ENCODE measurements at places on chromosomes 11 and 22.

- H3K4me1 ChIP-seq, result no peaks in the 10 kb centered on the region
- H3K27me3 ChIP-seq, result no peaks in the 10 kb centered on the region
- DNase-seq, result no peak
Measured at GRCh38 chr11:32374261-32374711, 61.1 kb downstream of the WT1 start.

- no peak overlapping the region for H3K27ac ChIP-seq
- peaks cover 30% of the 10 kb centered on the region for H3K36me3 ChIP-seq
- H3K27me3 ChIP-seq, result no peaks in the 10 kb centered on the region
- no peak overlapping the region for H3K4me3 ChIP-seq
Measured at GRCh38 chr22:23970816-23971486, 3.3 kb downstream of the DDT start.

- DNase-seq, result no peak
- H3K27ac ChIP-seq, result no peak overlapping the region
- no peaks in the 10 kb centered on the region for H3K4me1 ChIP-seq
- H3K36me3 ChIP-seq, result no peaks in the 10 kb centered on the region
- no peak overlapping the region for H3K4me3 ChIP-seq
Measured at GRCh38 chr11:37450613-37451012, 852.6 kb upstream of the RAG2 start.

DNA sequence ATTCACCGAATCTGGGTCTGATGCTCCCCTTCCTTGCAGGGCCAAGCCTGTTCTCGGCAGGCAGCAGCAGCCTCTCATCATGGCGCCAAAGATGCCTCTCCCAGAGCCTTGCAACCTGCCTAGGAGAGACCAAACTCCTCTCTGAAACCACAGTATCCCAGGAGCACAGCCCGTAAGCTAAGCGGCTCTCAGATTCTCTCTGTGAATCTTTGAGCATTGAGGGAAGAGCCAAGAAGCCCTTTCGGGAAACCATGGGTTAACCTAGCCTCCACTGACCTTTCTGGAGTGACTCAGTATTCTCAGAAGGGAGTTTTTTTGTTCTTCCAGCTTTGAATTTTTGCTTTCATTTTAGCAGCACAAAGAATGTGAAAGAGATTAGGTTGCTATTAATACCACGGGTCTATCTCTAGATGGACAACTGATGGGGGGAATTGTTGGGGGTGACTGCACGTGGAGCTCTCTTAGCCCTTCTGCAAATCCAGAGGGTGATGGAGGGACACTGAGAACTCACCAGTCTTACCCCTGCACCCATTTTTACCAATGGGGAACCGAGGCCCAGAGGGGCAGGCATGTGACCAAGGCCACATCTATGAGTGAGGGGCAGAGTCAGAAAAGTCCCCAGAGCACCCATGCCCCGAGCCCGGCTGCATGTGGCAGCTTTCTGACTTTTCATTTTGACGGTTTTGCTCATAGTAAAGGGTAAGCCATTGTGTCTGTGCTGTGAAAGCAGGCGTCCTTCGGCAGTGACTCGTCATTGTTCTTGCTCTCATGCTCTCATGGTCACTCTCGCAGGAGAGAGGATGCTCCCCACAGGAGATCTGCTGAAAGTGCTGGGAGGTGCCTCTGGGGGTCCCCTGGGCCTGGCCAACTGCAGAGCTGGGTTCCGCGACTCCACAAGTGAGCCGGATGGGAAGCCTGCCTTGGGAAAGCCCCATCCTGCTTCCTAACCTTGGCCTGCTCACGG is 36.0 kb downstream of the IRAG1 start:
- peak overlapping the region; percentile 90 for H3K27ac ChIP-seq
- no peaks in the 10 kb centered on the region for H3K36me3 ChIP-seq
- no peaks in the 10 kb centered on the region for H3K27me3 ChIP-seq
- peaks cover 84% of the 10 kb centered on the region for H3K4me1 ChIP-seq
- no peak for DNase-seq

DNA sequence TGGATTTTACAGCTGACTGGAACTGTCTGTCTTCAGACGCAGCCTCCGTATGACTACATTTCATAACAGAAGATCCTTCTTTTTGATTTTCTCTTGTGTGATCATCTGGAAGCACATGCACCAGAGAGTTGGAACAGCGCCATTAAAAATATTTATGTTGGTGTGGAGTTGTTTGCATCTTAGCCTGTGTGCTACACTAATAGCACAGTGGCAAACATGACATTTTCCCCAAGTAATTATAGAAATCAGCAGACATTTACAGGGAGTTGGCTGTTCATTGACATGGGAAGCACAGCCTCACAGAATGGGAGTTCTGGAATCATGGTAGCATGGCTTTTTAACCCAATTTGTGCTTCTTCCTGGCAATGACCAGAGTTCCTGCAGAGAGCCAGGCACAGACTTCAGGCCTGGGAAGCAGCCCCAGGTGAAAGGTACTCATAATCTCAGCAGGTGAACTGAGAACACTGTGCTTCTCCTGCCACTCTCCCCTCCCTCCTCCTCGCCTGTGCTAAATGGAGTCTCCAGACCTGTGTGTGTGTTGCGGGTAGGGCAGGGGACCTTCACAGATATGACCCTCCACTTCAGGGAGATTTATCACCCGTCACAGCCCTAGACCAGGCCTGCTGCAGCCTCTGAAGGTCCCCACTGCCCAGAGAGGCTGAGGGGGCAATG is 82.8 kb upstream of the PLET1 start:
- H3K27ac ChIP-seq, result no peak overlapping the region
- DNase-seq, result no peak
- H3K4me1 ChIP-seq, result no peaks in the 10 kb centered on the region

DNA sequence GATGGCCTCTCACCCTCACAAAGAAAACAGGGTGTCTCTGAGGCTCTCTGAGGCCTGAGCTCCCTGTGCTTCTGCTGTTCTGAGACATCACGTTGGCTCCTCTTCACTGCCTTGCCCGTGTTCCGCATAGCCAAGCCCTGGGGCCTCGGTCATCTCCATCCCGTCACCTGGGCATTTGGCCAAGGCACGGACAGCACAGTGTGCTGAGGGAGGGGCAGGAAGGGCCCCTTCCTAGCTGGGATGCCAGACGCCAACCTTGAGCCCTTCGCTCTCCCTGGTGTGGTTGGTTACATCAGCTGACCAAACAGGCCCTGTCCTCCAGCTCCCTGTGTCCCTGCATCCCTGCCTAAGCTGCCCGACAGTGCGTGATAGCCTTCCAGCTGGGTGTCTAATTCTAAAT is 25.9 kb downstream of the MOV10L1 start:
- H3K27ac ChIP-seq, result peak overlapping the region; percentile 53
- no peaks in the 10 kb centered on the region for H3K4me1 ChIP-seq
- no peaks in the 10 kb centered on the region for H3K27me3 ChIP-seq
- no peak overlapping the region for H3K4me3 ChIP-seq

- H3K27ac ChIP-seq, result no peak overlapping the region
- H3K27me3 ChIP-seq, result no peaks in the 10 kb centered on the region
- H3K4me1 ChIP-seq, result no peaks in the 10 kb centered on the region
Measured at GRCh38 chr11:19316434-19316833, 75.7 kb upstream of the E2F8 start.

GRCh38 chr22:33105501-33105911 is 47.3 kb upstream of the SYN3 start:
- H3K36me3 ChIP-seq, result no peaks in the 10 kb centered on the region
- DNase-seq, result no peak
- H3K4me1 ChIP-seq, result no peaks in the 10 kb centered on the region
- no peak overlapping the region for H3K4me3 ChIP-seq

- no peak overlapping the region for H3K27ac ChIP-seq
- no peaks in the 10 kb centered on the region for H3K36me3 ChIP-seq
- no peak for DNase-seq
- H3K4me3 ChIP-seq, result no peak overlapping the region
- H3K4me1 ChIP-seq, result no peaks in the 10 kb centered on the region
Measured at GRCh38 chr11:44243595-44244343, 66.2 kb downstream of the ALX4 start.

DNA sequence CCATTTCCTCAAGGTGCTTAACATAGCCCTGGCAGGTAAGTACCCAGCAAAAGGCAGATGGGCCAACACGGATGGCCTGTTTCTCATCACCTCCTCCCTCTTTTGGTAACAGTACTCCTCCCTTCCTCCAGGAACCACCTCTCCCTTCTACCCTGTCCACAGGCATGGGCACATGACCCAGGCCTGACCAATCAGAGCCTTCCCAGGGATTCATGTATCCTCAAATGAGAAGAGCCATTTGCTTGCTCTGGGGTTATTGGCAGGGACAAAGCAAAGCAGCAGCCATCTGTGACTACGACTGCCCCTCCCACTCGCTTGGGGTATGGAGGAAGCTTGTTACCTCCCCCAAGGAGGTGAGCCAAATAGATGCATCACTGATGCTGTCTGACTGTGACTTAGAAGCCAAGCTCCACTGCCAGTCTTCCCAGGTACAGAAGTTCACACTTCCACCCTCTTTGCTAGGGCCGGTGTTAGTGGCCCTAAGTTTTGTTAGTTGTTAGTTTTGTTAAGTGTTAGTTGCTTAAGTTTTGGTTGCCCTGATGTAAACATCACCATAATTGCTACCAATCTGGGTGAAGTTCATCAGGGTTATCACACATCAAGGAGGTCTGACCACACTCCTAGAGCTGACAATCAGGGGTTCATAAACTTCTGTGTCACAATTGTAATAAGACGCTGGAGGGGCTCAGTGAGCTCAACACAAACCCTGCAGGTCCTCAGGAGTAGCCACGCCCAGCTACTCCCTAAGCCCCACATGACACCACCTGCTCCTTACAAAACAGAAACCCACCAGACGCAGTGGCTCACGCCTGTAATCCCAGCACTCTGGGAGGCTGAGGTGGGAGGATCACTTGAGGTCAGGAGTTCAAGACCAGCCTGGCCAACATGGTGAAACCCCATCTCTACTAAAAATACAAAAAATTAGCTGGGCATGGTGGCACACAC is 57.3 kb downstream of the ARFGAP3 start:
- H3K4me3 ChIP-seq, result no peak overlapping the region
- H3K27me3 ChIP-seq, result no peaks in the 10 kb centered on the region
- peaks cover 3% of the 10 kb centered on the region for H3K4me1 ChIP-seq
- peaks cover 4% of the 10 kb centered on the region for H3K36me3 ChIP-seq

DNA sequence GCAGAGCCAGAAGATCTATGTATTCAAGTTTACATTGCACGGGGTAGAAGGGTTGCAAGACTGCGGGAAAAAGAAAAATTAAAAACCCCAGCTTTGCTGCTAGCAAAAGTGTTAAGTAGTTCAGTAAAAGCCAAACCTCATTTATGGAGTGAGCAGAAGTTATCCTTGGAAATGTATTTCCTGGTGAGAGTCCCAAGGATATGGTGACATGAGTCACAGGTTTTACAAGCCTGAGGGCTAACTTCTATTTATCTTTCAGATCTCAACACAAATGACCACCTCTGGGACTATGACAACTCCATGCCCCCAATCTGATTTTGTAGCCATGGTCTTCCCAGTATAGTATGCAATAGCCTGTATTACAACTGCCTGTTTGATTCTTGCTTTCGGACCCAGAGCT is 26.1 kb downstream of the ABTB2 start:
- H3K4me3 ChIP-seq, result no peak overlapping the region
- H3K27ac ChIP-seq, result no peak overlapping the region
- DNase-seq, result no peak
- H3K36me3 ChIP-seq, result no peaks in the 10 kb centered on the region
- no peaks in the 10 kb centered on the region for H3K27me3 ChIP-seq

DNA sequence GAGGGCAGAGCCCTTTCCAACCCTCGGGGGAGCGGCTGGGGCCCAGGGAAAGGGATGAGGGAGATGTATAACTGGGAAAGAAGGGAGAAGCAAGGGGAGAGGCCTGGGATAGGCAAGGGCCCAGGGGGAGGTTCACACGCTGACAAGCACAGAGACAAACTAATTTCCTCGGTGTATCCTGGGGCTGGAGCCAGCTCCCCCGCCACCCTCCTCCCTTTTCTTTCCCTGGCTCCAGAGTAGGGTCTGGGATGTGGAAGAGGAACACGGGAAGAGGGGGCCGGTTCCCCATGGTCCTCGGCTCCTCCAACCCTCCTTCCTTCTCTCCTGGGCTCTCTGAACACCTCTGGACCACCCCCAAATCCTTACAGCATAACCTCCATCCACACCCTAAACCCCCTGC is 6.9 kb downstream of the CLCF1 start:
- H3K27ac ChIP-seq, result peak overlapping the region; percentile 40
- H3K27me3 ChIP-seq, result no peaks in the 10 kb centered on the region
- H3K4me3 ChIP-seq, result no peak overlapping the region
- H3K36me3 ChIP-seq, result no peaks in the 10 kb centered on the region
- DNase-seq, result no peak
